Activated CD8-positive, alpha-beta memory T cell treated with anti-CD3 and anti-CD28 coated beads for 48 hours (primary cell): ENCODE measurements at places on chromosomes 2 and 18.

DNA sequence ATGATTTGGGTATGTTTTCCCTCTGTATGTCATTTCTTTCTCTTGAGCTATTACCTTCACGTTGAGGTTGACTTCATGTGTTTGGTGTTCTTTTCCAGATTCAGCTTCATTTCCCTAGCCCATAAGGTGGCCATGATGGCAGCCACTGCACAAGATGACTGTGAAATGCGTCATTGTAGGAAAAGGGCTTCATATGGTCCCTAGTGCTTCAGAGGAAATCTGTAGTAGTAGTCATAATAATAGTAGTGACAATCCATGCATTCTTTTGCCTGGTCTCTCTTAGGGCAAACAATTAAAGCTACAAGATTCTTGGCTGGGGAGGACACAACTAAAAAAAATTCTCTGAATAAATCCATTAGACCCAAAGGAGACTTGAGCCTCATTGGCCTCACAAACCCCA is 28.4 kb downstream of the AOX1 start:
- no peak for DNase-seq

GRCh38 chr2:231475965-231476364 is 11.7 kb upstream of the NCL start:
- DNase-seq: no peak

- DNase-seq: no peak
These were observed 11.3 kb upstream of the DPP4 start for GRCh38 chr2:162085090-162085891.

GRCh38 chr18:3124822-3125221 is 94.9 kb downstream of the MYOM1 start:
- DNase-seq: no peak

DNA sequence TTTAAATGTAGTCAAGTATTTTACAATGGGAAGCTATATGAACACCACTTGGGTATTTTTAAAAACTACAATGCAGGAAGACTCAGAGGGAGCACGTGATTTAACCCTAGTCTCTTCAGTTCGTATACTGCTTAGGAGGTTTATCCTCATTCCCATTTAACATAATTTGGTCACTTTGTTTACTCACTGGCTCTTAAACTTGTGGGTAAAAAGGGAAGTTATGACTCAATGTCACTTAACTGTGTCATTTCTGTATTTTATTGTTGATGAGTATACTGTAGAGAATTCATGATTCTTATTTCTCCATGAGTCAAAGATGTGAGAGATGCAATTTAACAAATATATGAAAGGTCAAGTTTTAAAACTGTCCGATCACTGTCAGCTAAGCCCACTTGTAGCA is 48.2 kb downstream of the SLC66A3 start:
- DNase-seq: no peak

DNA sequence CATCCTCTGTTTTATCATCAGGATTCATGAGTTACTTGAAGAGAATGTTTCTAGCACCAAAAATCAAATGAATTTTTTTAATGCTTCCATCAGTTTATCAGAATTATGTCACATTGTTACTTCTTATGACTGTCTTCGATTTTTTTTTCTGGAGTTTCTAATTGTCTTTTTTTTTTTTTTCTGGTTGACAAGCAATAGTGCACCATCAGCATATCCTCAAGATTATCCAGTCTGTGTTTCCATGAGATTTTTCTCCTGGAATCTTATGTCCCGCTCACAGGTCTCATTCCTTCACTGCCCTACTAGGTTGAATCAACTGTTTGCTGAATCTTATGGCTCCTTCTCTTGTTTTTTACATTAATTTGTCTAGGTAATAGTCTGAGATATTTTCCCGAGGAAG is 16.0 kb downstream of the R3HDM1 start:
- DNase-seq: no peak

DNA sequence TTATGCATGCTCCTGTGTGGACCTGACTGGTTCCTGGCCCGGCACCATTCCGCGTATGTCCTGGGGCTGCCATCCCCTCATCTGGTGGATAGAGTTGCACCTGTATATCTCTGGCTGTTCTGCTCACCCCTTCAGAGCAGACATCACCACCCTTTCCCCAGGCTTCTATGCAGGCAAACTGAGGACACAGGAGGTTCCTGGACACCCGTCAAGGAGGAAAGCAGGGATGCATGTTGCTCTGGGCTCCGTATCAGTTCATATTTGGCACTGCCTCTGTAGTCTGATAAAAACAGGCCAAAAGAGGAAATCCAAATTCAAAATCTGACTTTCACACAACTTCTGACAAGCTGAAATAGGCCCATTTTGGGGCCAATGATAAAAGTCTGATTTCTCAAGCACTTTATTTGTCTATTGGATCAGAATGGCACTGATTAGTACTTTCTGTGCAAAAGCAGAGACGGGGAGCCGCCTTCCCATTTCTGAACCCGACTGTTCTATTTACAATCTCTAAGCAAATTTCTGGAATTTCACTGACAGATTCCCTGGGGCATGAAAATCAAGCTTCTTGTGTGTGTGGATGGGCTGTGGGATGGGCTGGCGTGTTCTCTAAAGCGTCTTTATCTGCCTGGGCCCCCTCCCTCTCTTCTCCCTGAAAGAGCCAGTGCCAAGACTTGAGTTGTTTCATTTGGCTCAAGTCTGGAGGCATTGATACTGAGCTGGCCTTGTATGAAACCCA is 96.9 kb downstream of the SETBP1 start:
- DNase-seq: no peak

DNA sequence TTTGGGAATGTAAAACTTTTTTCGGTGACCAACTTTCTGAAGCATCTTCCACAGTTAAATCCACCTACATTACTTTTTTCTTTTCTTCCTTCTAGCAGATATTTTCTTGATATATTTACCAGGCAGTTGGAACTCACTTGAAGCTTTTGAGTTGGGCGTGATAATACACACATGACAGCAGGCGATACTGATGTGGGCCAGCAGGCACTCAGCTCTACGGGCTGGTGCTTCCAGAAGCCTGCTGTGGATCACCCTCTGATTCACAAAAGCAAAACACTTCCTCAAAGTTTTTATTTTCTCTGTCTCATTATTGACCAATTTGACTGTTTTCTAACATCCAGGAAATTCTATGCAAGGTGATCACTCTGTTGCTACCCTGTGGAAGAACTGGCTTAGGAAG is 22.9 kb downstream of the GRHL1 start:
- DNase-seq: no peak

GRCh38 chr2:206255003-206255402 is 19.5 kb upstream of the ZDBF2 start:
- DNase-seq: no peak
